ENCODE measurements at places on chromosomes 7 and 10. TPM values are rescaled to one million over a fixed set of nuclear protein-coding genes. Genes with fewer than 3 reads are reported as not detected.

Gene LIPN
- not detected for polyA plus RNA-seq

Gene TET1
- 9.6 TPM for polyA plus RNA-seq

GRCh38 chr10:628386-629045 is 61.0 kb downstream of the DIP2C start:
- no peak for DNase-seq

Gene WASL
- 97.5 TPM for polyA plus RNA-seq

Gene UTF1
- polyA plus RNA-seq, result not detected

GRCh38 chr7:153065051-153065450 is 305.5 kb downstream of the ACTR3B start:
- DNase-seq, result no peak

DNA sequence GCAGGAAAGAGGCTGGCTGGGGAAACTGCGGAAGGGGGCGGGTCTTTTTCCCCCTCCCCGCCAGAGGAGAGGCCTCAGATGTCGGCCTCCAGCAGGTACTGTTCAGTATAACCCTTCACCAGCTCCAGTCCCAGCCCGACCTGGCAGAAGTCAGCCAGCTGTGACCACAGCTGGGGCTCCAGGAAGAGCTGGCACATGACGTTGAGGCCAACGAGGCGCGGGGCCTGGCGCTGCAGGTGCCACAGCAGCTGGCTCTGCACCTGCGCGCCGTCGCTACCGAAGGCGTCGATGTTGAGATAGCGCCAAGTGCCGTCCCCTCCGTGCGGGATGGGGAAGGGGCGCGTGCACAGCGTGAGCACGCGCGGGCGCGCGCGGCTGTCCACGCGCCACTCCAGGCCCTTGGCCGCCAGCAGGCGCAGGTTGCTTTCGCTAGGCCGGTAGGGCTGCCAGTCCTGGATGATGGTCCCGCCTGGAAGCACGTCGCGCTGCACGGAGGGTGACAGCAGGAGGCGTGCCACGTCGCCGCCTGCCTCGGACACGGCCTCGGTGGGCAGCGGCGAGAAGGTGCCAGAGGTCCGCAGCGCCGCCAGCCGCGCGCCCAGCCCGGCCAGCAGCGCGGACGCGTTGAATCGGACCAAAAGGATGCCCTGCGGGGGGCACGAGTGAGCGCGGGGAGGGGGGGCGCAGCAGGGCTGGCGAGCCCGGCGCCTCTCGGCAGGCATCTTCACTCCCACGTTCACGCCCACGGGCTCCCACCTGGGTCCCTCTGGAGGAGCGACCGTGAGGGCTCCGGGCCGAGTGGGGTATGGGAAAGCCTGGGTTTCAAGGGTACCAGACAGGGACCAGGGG is 6.9 kb upstream of the VGF start:
- no peak for DNase-seq

DNA sequence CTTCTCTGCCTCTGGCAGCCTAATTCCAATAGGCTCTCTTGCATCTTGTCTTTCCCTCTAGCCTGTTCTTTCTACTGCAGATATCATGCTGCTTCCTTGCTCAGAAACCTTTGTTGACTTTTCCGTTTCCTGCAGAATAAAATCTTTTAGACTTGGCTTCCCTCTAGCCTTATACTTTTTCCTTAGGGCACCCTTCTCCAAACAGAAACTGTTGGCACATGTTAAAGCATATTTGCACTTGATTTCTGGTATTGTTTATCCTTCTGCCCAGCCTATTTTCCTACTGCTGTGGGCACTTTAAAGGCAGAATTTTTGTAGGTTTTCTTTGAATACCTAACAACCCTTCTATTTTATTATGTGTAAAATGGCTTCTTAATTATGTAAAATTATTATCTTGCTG is 4.6 kb downstream of the GNAI1 start:
- DNase-seq, result no peak

Gene RAMP3
- 16.4 TPM for polyA plus RNA-seq

DNA sequence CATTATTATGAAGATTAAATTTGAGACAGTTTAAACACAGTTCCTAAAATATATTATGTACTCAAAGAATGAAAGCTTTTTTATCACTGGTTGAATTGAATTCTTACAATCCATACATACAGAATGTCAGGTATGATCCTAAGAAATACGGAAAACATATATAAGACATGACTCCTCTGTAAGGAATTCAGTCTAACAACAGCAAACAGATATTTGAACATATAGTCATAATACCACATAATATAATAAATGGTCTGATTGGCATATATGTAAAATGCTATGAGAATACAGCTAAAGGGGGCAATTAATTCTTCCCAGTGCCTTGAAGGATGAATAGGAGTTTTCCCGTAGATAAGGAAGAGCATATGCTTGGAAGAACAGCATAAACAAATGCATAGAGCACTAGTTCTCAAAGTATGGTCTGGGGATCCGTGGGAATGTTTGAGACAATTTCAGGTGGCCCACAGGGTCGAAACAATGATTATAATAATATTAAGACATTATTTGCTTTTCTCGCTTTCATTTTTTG is 10.6 kb upstream of the ARID5B start:
- no peak for DNase-seq

- DNase-seq, result no peak
These were observed 10.4 kb upstream of the IL15RA start for GRCh38 chr10:5987747-5988146.

- DNase-seq, result no peak
These were observed 527.4 kb upstream of the IGFBP3 start for GRCh38 chr7:46448478-46448877.

DNA sequence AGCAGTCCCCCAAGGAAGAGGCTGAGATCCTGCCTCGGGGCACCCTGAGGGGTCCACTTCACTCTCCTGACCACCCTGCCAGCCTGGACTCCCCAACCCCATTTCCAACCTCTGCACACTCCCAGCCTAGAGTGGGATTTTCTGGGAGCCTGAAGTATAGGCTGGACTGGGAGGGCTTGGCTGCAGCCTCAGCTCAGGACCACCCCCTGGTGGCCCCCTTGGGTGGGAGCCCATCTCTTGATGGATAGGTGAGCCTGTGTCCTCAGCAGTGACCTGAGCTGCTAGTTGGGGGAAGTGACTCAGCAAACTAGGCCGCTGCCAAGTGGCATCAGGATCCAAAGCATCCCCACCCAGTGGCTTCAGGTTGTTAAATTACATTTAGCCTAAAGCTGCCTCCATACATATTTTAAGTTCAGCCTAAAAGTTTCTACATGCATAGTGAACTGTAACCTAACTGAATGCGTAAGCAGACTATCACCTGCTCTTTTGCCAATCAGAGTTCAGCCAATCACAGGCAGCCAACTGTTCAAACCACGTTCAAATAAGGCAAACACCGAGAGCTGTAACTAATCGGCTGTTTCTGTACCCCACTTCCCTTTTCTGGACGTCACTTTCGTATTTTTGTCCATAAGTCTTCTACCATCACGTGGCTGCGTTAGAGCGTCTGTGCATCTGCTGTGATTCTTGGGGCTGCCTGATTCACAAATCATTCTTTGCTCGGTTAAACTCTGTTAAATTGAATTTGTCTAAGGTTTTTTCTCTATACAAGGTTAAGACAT is 144.0 kb downstream of the PLPP4 start:
- no peak for DNase-seq

- DNase-seq, result no peak
These were observed 2.6 kb upstream of the PRF1 start for GRCh38 chr10:70605161-70605560.

Gene C10orf95
- 1.0 TPM for polyA plus RNA-seq

DNA sequence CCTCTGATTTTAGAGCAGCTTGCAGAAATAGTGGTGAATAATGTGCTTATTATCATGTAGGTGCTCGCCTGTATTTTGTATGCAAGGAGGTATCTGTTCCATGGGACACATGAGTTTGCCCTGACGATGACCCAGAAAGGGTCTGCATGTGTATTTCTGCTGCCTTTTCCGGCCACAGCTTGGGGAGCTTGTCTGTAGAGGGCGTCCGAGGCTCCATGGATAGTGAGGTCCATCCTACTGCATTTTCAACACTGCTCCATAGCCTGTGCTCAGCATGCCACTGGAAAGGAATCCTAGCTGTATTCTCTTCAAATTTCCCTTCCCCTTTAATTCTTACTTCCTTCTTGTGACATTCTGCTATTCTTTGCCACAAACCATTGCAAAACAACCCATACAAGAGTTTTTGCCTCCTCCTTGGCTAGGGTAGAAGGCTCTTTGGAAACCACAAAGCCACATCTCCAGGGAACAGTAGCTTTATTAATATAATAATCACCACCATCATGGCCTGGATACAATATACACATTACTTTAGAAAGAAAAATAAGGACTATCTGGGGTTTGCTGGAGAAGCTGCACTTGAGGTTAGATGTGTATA is 127.7 kb downstream of the DYNC1I1 start:
- DNase-seq, result no peak

DNA sequence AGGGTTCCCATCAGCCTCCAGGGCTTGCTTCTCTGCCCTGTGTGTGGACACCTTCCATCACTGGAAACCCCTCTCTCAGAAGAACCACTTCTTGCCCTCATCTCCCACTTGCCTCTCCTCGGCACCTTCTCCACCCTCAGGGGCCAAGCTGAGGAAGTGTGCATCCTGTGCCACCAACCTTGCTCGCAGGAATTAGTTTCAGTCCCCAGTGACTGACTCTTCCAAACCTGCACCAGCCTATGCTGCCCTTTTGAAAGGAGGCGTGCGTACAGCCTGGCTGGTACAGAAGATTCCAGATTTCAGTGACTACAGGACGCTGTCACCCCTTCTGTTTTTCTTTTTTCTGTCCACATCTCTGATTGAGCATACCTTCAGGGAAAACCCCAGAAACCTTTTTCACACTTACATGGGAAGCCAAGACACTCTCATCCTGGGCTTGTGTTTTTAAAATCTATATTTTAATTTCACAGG is 67.1 kb downstream of the IKZF1 start:
- DNase-seq, result no peak

Gene ELOVL3
- 2.6 TPM for polyA plus RNA-seq

Gene PLAC9
- polyA plus RNA-seq, result 23.8 TPM

Gene FOXI2
- 1.2 TPM for polyA plus RNA-seq

GRCh38 chr7:70619659-70620058 is 512.3 kb upstream of the GALNT17 start:
- no peak for DNase-seq

Gene LIPF
- 0.42 TPM for polyA plus RNA-seq

- no peak for DNase-seq
These were observed 113.5 kb downstream of the MBL2 start for GRCh38 chr10:52659085-52659484.

Gene TAS2R5
- polyA plus RNA-seq, result 4.1 TPM

Gene ELFN1
- polyA plus RNA-seq, result 13.4 TPM

DNA sequence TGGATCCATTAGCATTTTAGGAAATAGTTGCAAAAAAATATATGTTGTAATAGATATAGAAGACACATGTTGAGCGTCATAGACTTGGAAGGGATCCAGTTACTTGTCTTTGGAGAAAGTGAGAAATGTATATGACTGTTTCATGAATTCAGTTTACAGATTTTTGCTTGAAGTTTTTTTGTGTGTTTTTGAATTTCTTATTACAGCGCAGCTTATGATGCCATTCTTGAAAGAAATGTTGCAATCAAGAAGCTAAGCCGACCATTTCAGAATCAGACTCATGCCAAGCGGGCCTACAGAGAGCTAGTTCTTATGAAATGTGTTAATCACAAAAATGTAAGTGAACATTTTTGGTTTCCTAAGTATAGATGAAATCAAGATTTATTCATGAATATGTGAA is 98.2 kb downstream of the MAPK8 start:
- no peak for DNase-seq

DNA sequence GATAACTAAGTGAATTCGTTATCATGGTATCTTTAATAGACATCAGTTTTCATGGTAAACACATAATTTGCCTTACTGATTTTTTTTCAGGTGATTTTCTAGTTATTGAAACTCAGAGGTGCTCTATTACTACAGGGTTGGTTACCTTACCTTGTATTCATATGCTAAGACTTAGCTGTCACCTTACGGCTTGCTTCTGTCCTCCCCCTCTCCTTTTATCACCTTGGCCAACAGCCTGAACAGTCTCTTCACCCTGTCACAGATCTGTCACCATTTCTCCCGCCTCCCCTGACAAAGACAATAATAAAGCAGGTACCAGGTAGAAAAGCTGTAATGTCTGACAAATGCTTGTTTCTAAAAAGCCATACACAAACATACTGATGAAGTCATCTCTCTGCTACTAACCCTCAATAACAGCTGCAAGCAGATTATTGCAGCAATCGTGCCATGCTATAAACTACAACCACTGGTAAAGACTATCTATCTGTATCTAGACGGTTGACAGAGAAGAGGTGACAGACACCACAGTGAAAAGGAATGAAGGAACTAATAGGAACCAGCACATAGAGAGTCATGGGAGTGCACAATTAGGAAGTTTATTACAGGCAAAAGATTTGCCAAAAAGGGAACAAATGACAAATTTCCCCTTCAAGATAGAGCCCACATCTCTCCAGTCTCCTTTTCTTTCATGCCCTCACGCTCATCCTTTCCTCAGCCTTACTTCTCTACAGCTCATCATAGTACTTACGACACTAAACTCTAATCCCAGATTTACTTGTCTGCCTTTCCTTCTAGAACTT is 57.2 kb downstream of the ARHGAP12 start:
- no peak for DNase-seq

DNA sequence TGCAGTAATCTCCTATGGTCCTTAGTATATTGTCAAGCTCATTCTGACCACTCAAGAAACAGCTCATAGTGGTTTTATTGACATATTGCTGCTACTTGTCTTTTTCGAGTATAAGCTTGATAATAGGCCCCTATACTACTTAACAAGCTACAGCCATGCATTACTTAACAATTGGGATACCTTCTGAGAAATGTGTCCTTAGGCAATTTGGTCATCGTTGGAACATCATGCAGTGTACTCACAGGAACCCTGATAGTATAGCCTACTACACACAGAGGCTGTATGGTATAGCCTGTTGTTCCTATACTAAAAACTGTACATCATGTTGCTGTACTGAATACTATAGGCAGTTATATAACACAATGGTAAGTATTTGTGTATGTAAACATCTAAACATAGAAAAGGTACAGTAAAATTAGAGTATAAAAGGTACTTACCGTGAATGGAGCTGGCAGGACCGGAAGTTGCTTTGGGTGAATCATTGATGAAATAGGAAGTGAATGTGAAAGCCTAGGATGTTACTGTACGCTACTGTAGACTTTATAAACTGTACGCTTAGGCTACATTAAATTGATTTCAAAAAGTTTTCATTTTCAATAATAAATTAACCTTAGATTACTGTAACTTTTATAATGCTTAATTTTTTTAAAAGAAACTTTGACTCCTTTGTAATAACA is 160.9 kb downstream of the LRRC4 start:
- DNase-seq, result no peak

DNA sequence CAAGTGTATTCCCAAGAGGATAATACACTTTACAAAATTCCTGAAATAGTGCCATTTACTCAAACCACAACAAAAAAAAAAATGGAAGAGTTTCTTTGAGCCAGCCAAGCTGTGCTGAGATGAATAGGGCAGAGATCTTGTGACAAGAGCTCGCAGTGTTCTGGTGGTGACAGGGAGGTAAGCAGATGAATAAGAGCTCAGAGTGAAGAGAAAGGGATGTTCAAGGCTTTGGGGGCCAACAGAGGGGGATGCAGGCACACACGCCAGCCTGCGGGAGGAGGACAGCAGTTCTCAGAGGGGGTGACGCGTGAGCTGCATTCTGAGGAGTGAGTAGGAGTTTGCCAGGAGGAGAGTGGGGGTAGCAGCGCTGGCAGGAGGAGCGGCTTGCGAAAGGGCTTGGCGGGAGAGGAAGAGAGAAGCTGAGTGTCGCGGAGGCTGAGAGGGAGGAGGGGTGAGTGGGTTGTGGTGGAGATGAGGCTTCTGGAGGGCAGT is 194.4 kb upstream of the IMMP2L start:
- no peak for DNase-seq

GRCh38 chr10:126135177-126135576 is 238.8 kb downstream of the FANK1 start:
- DNase-seq, result no peak

Gene XRCC2
- 6.3 TPM for polyA plus RNA-seq

Gene TEX36
- not detected for polyA plus RNA-seq
